ENCODE measurements at places on chromosomes 7 and 10.

GRCh38 chr7:119596651-119597050 is 676.3 kb upstream of the KCND2 start:
- no peak for DNase-seq

DNA sequence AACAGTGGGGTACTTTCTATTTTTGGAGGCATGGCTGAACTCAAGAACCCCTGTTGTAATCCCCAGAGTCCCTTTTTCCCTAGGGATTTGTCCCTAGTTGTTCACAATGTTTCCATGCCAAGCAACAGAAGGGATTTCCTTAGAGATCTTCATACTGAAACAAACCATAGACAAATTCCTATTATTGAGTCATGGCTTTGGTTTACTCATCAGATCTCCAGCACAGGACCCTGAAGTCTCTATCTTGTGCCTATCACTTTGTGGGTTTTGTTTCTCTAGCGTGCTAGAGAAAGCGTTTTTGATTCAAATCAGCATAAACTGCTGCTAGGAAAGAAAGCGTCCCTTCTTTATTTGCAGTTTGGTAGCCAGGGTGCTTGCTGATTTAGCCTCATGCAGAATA is 165.0 kb downstream of the BAMBI start:
- DNase-seq = no peak

DNA sequence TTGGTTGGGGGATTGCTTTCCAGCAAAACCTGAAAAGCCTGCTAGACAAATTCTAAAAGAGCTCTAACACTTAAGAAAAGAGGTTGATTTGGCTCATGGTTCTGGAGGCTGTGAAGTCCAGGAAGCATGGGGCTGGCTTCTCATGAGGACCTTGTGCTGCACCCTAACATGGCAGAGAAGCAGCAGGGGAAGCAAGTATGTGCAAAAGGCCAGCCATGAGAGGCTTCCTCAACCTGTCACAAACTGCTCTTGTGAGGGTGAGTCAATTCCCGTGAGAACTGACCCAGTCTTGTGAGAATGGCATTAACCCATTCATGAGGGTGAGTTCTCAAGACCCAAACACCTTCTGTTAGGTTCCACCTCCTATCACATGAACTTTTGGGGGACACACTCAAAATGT is 54.3 kb upstream of the IGFBP3 start:
- DNase-seq = no peak

GRCh38 chr7:42645906-42646305 is 266.0 kb downstream of the C7orf25 start:
- DNase-seq = no peak

GRCh38 chr7:131781-132482 is 60.4 kb upstream of the FAM20C start:
- no peak for DNase-seq

GRCh38 chr7:94382746-94383145 is 11.9 kb upstream of the COL1A2 start:
- DNase-seq = no peak

DNA sequence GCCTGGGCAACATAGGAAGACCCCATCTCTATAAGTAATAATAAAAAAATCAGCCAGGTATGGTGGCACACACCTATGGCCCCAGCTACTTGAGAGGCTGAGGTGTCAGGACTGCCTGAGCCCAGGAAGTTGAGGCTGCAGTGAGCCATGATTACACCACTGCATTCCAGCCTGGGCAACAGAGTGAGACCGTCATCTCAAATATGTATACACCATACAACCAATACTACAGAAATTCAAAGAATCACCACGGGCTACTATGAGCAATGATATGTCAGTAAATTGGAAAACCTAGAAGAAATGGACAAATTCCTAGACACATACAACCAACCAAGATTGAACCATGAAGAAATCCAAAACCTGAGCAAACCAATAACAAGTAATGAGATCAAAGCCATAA is 60.3 kb upstream of the ZC3HAV1 start:
- no peak for DNase-seq

DNA sequence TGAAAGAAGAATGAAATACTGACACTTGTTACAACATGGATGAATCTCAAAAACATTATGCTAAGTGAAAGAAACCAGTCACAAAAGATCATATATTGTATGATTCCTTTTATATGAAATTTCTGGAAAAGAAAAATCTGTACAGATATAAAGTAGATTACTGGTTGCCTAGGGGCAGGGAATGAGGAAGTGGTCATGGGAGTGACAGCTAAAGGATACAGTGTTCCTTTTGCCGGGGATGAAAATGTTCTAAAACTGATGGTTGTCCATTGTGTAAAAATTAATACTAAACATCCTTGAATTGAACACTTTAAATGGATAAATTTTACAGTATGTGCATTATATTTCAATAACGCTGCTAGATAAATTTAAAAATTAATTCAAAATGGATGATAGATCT is 25.1 kb downstream of the ALOX5 start:
- no peak for DNase-seq

DNA sequence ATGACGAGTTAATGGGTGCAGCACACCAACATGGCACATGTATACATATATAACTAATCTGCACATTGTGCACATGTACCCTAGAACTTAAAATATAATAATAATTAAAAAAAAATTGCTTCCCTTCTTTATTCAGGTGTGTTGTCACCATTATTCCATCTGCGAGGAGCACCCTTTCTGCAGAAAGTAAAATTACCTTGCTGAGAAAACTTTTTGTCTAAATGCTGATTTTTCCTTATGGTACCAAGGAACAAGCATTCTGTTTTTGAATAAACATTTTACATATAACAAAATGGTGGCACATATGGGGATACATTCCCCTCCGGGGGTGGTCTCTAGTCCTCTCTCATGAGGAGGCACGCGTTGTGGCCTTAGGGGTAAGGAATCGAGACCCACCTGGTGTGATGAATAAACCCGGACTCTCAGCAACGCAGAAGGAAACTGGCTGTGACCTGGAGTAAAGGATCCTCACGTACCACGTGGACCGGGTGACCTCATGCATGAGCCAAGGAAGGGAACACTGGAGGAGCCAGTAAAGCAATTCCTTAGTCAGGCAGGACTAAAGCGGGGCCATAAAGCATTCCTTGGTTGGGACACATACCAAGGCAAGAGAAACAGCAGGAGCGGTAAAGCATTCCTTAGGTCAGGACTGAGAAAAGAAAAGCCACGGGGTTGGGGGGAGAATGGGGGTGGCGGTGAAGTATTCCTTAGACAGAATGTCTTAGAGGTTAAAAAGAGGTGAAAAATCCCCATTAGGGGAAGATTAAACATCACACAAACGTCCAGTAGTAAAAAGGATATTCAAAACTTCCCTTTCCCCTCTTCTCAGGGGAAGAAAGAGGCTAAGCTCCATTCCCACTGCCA is 20.8 kb upstream of the OPTN start:
- no peak for DNase-seq

- DNase-seq = no peak
These were observed 141.9 kb downstream of the RPS24 start for GRCh38 chr10:78175444-78176015.

GRCh38 chr10:128596906-128597305 is 470.7 kb upstream of the MKI67 start:
- DNase-seq = no peak

- peak; percentile 78 for DNase-seq
These were observed 817 bp downstream of the MLLT10 start for GRCh38 chr10:21534604-21535493.

- no peak for DNase-seq
These were observed 134.8 kb upstream of the KIF5B start for GRCh38 chr10:32190890-32191491.

DNA sequence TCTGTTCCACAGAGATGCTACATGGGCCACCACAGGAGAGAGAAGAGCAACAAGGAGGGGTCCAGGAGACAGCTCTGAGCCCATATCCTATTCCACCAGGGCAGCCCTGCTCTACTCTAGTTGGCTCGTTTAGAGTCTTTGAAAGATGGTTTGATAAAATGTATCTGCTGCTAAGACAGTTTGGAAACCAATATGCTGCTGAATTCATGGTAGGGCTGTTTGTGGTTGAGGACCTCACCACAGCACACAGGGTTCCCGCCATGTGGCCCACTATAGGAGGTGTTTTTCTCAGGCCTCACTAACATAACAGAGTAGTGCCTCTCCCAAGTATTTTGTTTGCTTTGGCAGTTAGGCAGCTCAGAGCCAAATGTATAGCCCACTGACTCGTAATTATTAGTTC is 35.8 kb upstream of the ZC3HAV1L start:
- DNase-seq = no peak

DNA sequence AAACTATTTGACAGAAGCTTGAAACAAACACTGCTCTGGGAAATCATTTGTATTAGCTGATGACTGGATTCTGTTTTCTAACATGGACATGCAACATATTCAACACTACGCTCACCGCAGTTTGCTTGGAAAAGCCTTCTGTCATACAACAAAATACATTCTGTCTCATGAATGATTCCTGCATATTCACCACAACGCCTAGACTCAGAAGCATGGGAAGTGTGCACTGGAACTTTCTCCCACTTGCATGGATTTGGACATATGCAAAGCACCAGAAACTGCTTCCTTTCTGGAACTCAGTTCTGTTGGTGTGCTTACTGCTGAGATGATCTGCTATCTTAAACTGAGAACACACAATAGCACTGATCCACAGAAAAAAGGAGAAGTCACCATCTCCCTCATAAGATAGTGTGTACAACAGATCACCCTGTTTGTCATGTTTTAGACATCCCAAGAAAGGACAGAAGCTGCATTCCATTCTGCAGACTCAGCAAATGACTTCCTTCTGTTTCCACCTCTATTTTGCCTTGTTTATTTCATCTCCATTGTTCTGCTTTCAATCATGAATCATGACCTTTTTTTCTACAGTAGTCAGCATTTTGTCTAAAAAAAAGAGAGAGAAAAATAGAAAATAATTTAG is 115.8 kb downstream of the HTR7 start:
- DNase-seq = no peak

GRCh38 chr7:21947056-21947455 is 1.4 kb upstream of the CDCA7L start:
- DNase-seq = no peak

GRCh38 chr10:1117651-1118050 is 61.5 kb downstream of the WDR37 start:
- DNase-seq = no peak

GRCh38 chr10:28774051-28774995 is 97.0 kb downstream of the BAMBI start:
- DNase-seq = no peak

DNA sequence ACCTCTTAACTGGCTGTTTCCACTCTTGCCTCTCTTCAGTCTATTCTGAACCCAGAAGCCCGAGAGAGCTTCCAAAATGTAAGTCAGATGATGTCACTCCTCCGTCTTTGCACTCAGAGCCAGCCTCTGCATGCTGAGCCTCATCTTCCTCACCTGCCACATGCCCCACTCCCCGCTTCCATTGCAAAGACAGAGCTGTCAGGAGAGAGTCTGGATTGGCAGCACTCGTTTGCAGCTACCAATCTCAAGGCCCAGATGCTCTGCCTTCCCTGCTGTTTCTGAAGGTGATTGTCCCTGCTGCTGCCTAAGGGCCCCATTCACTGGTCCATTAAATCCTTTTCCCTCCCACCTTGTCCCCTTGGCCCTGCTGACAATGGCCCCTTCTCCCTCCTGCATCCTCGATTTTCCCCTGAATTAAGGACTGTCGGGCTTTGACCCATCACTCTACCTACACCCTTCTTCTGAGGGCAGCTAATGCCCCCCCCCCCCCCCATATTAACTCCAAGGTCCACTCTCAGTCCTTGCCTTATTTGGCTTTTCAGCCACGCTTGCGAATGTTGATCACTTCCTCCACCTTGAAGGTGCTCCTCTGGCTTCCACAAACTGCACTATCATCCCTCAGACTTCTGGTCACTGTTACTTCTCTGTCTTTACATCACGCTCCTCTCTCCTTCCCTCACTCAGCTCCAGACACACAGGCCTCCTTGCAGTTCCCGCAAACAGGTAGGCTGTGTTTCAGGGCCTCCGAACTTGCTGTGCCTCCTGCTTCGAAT is 98.5 kb downstream of the CHN2 start:
- DNase-seq = no peak

DNA sequence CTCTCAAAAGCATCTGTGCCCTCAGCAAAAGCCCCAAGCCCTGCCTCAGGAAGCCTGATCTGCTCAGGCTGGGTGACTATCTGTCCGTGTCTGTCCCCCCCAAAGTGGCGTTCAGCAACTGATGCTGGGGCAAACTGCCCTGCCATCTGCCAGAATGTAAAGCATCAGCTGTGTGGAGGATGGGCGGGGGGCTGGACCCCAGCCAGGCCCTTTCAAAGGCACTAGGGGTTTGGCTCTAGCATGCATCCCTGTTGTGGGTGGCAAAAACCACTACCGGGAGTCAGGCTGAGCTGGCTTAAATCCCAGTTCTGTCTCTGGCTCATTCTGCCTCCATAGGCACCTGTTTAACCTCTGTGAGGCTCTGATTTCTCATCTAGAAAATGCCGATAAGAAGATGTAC is 35.5 kb downstream of the GPRIN2 start:
- DNase-seq = no peak

GRCh38 chr10:75512203-75512933 is 80.9 kb downstream of the LRMDA start:
- DNase-seq = no peak

DNA sequence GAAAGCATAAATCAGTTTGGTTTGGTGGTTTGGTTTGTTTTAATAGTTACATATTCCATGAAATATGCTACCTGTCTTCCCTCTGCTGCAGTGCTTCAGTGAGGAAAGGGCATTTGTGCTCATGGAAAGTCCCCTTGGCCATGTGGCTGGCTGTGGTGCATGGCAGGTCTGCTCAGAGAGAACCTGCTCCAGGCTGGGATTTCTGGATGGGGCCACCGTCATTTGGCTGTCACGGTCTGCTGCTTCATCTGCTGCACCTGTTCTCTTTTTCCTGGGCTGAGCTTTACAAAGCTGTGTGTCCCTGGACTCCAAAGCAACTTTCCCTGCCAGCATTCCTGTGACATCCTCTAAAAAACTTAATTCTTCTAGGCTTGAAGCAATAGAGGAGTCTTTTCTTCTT is 8.9 kb downstream of the CDK14 start:
- DNase-seq = no peak

GRCh38 chr7:8982338-8982992 is 549.1 kb downstream of the NXPH1 start:
- DNase-seq = no peak

GRCh38 chr10:46325021-46325420 is 38.2 kb downstream of the ANTXRL start:
- DNase-seq = no peak

- peak; percentile 20 for DNase-seq
These were observed 80.6 kb downstream of the ETV1 start for GRCh38 chr7:13908667-13909397.

DNA sequence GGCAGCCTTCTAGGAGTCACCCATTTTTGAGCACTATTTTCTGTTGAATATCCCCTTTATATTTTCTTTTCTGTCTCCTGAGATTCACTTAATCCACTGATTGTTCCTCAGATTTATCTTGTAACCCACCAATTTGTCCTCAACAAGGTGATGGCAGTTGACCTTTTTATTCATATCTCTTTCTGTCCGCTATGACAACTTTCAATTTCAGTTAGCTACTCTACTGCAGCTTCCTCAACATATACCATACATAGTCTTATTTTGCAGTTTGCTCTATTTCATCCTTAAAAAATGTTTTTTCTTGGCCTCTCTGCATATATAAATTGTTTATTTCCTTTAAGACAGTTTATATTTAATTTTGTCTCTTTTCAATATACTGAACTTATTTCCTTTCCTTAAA is 101.3 kb downstream of the THSD7A start:
- DNase-seq = no peak
